ENCODE measurements at places on chromosomes 1 and 21.

DNA sequence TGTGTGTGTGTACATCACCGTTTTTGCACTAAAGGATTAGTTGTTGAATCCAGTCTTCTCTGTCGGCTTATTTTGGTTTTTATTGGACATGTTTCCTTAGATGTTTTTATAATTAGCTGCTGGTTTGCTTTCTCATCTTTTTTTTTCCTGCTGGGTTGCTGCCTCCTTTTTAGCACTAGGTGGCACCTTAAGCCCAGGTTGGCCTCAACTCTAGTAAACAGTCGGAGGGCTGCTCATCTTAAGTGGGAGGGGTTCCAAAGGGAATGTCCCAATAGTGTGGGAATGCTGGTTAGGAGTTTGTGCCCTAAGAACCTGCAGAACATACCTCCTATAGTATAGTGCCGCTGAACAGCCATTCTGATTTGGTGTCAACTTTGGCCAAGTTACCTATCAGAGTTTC lies 570.1 kb upstream of the CXADR start:
- no peak for DNase-seq

DNA sequence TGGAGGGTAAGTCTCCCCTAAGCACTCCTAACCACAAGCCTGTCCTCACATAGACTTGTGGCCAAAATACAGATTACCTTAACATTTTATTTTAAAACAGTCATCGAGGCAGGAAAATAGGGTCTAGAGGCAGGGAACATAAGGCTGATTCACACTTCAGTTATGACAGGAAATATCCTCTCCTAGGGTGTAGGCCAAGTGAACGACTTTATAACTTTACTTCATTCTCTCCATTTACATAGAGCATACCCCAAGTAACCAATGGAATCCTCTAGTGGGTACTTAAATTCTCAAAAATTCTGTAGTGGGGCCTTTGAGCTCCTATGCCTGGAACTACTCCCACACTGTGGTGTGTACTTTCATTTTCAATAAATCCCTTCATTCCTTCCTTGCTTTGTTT lies 113.0 kb downstream of the WDR3 start:
- DNase-seq, result no peak

DNA sequence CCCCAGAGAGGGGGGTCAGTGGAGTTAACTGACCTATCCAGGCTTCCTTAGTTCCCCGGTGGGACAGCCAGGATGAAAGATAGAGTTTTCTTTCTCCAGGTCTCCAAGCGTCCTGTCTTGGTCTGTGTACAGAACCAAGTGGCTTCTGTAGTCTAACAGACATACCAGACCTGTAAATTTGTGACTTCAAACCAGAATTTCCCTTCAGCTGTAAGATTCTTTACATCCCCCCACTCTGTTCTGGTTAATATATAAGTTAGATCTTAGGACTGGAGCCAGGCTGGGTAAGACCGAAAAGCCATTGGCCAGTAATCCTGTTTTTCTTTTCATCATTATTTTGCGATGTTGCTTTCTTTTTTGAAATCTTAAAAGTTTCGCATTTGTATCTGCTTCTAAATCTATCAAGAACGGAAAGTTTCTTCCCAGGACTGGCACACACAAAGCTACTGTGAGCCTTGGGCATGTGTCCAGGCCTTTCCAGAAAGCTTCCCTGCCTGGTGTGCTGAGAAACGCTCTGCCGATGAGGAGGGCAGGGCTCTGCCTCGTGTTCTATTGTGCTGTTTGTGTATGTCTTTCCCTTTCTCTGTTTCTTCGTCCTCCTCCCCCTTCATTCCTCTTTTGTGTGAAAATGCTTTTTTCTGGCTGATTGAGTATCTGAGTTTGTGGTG lies 72.3 kb downstream of the RGL1 start:
- no peak for DNase-seq

DNA sequence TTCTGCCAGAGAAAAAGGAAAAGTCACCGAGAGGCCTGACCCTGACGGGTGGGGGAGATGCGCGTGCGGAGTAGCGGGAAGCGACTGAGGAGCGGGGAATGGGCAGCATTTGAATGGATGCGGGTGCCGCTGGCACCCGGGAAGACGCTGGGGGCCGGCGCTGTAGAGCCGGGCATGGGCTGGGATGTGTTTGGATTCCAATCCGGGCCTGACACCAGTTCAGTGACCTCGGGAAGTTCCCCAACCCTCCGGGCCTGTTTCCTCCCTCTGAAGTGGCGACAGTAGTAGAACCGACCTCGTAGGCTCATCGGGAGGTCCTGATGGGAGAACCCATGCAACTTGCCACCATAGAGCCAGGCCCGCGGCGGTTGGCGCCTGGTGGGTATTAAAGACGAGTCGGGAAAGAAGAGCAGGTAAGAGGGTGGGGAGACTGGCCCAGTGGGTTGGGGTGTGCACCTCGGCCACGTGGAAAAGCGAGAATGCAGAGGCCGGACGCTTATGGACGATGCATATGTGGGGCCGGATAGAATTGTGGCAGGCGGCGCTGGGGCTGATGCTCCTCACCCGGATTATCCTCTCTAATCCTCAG lies 642 bp upstream of the SLC16A1 start:
- peak; percentile 19 for DNase-seq

DNA sequence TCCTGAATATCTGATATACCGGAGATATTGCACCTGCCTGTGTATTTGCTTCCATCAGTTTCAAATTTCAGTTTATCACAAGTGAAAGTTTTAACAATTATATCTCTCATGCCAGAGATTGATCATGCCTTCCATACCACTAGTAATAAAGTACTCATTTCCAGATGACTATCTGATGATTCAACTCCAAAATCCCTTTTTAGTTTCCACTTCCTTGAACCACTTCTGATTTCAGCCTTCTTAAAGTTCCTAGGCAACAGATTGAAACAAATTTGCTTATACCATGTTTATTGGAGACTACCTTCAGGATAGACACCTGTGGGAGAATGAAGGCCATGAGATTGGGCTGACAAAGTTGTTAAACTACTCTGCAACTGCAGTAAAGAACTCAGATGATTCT lies 21.5 kb upstream of the COL11A1 start:
- DNase-seq, result no peak

- no peak for DNase-seq
Observed at GRCh38 chr1:183590244-183591191, at the start of gene NCF2. NCF2 (minus strand) TSS chr1:183590459; CDS start chr1:183590329, 130 bp downstream.

DNA sequence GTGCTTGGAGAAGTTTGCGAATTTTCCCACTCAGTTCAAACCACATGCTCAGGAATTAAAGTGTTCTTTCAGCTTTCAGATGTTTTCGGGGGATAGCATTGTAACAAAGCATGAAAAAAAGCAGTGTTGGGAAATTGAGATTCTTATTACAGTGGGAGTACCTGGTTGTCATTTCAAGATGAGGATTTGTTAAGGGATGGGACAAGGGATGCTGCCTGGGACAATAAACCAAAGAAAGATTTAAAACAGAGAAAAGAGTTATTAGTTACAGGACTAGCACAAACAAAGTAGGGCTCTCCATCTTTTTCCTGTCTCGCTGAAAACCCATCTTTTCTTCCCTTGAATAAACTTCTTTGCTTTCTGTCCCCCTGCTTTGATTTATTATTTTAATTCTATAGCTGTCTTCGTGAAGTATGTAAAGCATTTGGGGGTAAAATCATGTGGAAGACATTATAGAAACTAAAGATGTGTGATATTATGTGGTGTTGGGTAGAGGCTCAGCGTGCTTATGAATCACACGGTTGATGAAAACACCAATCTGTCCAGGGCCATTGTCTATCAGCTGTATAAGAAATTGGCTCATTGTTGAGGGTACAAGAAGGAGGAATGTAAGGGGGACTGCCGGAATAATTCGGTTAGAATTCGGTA lies 277.6 kb downstream of the KIF26B start:
- DNase-seq, result no peak

DNA sequence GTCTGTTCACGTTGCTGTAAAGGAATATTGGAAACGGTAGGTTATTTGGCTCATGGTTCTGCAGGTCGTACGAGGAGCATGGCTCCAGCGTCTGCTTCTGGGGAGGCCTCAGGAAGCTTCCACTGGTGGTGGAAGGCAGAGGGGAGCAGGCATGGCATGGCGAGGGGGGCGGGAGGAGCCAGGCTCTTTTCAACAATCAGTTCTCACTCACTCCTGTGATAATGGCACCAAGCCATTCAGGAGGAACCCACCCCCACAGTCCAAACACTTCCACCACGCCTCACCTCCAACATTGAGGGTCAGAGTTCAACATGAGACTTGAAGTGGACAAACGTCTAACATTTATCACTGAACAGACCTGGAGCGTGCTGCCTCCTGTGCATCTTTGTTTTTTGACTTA lies 141.2 kb downstream of the PGBD5 start:
- no peak for DNase-seq

DNA sequence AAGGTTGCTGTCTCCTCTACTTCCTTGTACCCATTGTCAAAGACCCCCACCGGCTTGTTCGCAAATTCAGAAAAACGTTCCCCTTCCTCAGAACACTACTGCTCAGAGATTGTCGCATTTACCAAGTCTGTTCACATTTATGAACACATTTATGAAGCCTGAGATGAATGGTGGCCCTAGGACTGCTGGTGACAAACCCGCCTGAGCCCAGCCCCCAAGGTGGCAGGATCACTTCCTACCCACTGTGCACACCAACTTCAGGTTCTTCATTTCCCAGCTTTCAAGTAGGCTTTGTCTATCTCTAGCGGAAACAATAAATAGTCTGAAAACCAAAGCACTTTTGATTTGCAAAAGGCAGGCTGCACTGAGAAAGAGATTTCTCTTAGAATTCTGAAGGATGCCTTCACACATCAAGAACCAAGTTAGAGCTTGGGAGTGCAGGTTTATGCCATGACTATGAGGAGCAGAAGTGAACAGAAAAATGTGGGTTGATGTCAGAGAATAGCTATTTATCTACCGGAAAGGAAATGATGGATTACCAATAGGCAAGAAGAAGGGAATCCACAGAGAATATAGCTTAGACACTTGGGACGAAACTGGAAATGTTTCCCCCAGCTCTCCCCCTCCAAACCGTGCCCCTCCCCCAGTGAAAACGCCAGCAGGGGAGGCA lies 200.5 kb downstream of the TOMM20 start:
- no peak for DNase-seq

GRCh38 chr1:77407738-77408375 lies 126.0 kb downstream of the AK5 start:
- no peak for DNase-seq

- DNase-seq, result no peak
Observed at GRCh38 chr1:91526496-91526895, 25.8 kb downstream of the CDC7 start.

- no peak for DNase-seq
Observed at GRCh38 chr1:177208920-177209319, 38.2 kb downstream of the BRINP2 start.

DNA sequence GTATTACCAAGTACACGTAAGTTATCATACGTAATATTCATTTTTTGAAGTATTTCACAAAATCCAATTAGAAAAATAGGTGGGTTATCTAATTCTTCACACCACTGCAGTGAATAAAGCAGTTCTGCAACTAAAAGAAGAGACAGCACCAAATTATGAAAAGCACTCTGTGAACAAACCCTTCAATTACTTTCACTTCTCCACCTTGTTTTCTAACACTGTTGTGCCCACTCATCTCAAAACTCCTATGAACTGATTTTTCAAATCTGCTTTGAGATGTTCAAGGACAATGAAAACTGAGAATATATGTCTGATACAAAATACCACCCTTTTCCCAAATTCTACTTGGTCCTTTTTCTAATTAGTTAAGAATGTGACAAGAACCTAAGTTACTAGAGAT lies 39.4 kb downstream of the LTN1 start:
- DNase-seq, result no peak

- DNase-seq, result no peak
Observed at GRCh38 chr1:32611859-32612188, 38.5 kb downstream of the ZBTB8OS start.

DNA sequence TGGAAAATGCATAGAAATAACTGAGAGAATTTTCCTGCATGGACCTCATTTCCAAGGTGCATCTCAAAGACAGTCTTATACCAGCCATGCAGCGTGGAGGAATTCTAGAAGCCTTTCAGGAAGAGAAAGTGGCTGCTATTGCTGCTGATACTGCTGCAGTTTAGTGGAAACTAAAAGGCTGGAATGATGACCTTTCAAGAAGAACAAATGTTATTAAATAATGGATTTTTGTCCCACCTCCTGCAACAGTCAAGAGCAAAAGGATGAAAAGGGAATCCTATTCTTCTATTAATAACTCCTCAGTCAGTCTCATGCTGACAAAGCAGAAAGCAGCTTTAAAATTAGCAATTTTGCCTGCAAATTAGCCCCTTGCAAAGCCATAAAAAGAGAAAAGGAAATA lies 68.2 kb upstream of the C1orf87 start:
- DNase-seq, result no peak

- DNase-seq, result no peak
Observed at GRCh38 chr1:86067626-86068025, 88.9 kb downstream of the COL24A1 start.

DNA sequence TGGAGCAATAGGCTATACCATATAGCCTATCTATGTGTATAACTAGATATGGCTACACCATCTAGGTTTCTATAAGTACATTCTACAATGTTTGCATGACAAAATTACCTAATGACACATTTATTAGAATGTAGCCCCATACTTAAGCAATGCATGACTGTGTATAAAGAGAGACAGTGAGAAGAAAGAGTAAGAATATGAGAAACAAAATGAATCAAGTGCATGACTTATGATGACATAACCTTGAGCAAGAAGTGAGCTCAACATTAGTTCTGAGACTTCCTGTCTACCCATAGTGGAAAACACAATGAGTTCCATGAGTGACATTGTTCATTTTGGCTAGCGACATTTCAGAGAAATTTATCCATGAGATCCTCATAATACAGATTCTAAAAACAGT lies 10.1 kb downstream of the SLC44A5 start:
- DNase-seq, result no peak

DNA sequence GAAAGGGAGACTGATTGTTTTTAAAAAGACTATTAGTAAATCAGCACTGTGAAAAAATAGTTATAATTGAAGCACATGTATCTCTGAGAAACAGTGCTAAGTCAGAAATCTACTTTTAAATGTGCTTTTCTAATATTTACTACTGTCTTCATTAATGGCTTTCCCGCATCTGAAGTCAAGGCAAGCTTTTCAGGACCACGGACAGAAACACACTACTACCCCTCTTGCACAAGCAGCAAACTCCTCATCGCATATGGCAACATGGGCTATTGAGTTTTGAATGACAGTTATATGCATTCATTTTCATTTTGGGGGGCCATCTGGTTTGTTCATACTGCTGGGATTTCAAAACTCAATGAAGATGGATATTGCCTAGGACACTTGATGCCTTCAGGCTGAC lies 433.4 kb upstream of the CAMK1G start:
- no peak for DNase-seq

- DNase-seq, result no peak
Observed at GRCh38 chr1:91732291-91733107, 153.5 kb downstream of the TGFBR3 start.

DNA sequence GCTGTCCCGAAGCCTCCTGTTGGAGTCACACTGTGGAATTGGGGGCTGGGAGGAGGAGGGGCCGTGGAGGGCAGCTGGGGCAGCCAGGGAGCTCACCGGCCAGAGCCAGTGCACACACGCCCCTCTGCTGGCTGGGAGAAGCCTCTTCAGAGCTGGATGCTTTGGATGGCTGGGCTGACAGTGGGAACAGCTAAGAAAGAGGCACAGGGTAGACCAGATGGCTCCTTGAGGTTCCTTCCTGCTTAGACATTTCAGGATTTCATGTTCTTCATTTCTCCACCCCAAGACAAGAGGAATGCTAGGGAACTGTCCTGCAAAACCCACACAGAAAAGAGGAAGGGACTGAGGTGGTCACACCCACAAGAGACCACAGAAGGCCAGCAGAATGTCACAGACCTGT lies 254.8 kb upstream of the VAMP3 start:
- DNase-seq, result no peak

All from activated CD4-positive, alpha-beta T cell treated with anti-CD3 and anti-CD28 coated beads for 24 hours (primary cell).